ENCODE measurements at places on chromosomes 11 and 22. TPM values are rescaled to one million over a fixed set of nuclear protein-coding genes. Genes with fewer than 3 reads are reported as not detected.
A peak's percentile ranks its signal among the peaks of the same experiment; 100 is the strongest.

DNA sequence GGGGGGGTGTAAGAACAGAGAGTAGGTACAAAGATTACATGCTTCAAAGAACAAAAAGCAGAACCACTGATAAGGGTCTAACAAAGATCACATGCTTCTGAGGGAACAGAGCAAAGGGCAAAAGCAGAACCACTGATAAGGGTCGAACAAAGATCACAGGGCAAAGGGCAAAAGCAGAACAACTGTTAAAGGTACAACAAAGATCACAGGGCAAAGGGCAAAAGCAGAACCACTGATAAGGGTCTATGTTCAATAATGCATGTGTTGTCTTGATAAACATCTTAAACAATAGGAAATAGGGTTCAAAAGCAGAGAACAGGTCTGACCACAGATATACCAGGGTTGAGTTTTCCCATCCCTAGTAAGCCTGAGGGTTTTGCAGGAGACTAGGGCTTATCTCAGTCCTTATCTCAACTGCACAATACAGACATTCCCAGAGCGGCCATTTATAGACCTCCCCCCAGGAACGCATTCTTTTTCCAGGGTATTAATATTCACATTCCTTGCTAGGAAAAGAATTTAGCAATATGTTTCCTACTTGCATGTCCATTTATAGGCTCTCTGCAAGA is 81.9 kb upstream of the PGR start:
- DNase-seq: no peak

DNA sequence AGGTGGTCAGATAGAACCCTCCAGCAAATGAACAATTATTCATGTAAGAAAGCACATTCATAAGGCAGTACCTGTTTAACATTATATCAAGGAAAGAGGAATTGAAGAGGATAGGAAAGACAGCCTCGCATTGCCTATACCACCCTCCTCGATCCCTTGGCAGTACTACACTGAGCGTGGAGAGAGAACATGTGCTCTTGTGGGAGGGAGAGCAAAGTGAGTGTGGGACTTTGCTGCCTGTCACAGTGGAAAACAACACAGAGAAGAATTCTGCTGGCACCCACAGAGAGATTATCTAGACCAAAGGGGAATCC is 17.5 kb upstream of the DDX10 start:
- no peak for DNase-seq

GRCh38 chr11:63023841-63024648 is 8.4 kb upstream of the SLC22A8 start:
- peak; percentile 84 for DNase-seq

DNA sequence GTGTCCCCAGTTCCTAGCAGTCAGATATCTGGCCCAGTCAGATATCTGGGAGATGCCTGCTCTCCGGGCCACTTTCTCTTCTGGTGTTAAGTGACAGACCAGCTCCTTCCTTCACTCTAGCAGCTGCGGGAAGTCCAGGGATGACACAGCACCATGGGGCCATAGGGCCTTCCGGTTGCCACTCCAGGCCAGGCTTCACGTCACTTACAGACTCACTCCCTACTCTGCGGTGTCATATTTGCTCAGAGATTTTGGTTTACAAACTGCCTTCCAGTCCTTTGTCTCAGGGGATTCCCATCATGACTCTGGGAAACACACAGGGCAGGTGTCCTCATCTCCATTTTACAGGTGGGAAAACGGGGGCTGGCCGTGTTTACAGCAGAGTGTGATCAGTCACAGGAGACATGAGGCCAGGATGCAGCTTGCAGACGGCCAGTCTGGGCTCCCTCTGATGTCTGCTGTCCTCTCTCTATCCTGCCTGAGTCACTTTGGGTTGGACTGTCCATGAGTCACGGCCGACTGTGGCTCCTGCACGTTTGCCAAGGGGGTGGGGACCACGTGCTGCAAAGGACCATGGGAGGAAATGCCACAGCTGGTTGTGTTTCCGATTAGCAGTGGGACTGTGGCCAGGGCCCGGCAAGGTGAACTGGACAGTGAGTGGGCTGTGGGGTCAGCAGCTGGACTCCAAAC is 8.2 kb upstream of the TBC1D22A start:
- DNase-seq: no peak

The DRG1 gene
- 63.0 TPM for total RNA-seq

GRCh38 chr11:7545611-7546010 is 31.8 kb downstream of the PPFIBP2 start:
- DNase-seq: no peak

GRCh38 chr11:107963091-107963490 is 34.8 kb downstream of the RAB39A start:
- no peak for DNase-seq

GRCh38 chr11:15212876-15213275 is 98.2 kb downstream of the INSC start:
- DNase-seq: no peak

- no peak for DNase-seq
These were observed 39.6 kb upstream of the HORMAD2 start for GRCh38 chr22:30040499-30041260.

DNA sequence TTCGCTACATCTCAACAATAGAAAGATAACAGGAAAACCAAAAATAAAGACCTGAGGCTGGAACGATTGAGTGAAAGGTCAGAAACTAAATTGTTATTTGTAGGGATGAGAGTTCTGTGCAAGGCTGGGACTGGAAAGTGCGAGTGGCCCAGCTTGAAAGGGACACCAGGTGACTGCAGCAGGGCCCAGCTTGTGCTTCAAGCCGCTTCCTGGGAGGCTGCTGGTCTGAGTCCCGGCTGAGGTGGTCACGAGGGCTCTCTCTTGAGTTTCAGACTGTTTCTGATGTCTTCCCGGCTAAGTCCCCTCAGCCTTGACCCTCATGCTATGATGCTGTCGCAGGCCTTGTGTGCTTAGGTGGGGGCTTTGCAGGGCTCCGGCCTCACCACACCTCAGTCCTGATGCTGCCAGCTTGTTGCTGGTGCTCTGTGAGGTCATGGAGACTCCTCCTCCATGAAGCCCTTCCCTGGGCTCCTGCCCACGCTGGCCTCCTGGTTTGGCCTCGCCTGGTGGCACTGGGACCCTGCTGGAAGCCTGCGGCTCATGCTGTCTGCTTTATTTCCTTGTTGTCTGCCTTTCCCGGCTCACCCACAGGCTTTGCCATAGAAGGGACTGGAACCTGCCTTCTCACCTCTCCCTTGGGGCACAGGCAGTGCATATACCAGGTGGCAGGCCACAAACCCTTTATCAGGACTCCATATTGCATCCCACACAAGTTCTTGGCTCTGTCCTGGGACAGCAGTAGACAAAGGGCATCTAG is 4.0 kb downstream of the BANF1 start:
- DNase-seq: no peak

- no peak for DNase-seq
These were observed 8.3 kb downstream of the SLC37A2 start for GRCh38 chr11:125071435-125071834.

The ANO5 gene
- total RNA-seq: 26.8 TPM

The FAM227A gene
- total RNA-seq: 3.7 TPM

DNA sequence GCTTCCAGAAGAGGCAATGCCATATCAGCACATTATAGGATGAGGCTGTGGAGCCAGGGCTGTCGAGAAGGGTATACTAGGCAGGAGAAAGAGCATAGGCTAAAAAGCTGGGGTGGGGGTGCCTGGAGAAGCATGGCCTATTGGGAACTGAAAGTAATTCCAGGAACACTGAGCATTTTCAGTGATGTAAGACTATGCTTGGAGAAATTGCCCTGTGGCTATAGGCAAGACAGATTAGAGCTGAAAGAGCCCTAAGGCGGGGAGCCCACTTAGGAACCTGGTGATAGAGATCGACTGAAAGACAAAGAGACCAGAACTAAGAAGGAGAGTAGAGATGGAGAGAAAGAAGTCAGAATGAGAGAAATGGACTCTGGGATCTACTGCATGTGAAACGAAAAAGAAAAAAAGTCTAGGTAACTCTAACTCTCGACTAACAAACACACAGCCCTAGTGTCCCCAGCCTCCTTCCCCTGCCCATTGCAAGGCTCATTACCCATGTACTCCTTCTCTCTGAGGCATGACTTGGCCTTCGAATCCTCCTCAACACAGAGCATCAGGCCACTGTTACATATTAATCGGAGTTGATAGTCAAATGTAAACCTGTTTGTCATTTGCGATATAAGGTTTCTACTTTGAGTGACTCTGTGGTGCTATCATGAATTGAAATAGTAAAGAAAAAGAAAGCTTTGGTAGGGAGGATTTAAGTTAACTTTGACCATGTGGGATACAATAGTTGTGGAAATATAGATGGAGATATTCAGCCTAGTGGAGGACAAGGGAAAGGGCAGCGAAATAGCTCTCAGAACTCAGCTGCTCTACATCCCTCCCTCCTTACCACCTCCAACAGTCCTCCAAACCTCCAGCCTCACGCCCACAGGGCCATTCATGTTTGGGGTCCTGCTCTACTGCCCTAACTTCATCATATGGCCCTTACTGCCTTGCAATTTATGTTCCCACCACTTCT is 52.3 kb upstream of the BMAL1 start:
- DNase-seq: no peak

DNA sequence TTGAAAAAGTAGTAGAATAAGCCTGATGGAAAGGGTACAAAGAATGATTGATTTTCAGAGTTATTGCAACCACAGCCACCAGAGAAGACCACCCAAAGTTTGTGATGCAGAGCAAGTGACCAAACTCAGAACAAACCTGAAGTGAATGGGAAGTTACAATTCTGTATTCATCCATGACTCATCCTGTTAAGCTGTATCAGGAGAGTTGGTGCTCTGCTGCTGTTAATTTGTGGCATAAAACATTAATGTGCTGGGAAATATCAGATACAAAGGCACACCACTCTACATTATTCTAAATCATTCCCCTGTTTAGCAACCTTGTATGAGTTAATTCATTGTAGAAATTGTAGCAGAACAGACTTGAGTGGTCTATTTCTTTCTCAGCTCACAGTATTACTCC is 19.6 kb upstream of the PDGFD start:
- no peak for DNase-seq

GRCh38 chr22:32409977-32410376 is 2.1 kb downstream of the RTCB start:
- no peak for DNase-seq

GRCh38 chr22:47388778-47389177 is 626.3 kb downstream of the TBC1D22A start:
- DNase-seq: no peak

DNA sequence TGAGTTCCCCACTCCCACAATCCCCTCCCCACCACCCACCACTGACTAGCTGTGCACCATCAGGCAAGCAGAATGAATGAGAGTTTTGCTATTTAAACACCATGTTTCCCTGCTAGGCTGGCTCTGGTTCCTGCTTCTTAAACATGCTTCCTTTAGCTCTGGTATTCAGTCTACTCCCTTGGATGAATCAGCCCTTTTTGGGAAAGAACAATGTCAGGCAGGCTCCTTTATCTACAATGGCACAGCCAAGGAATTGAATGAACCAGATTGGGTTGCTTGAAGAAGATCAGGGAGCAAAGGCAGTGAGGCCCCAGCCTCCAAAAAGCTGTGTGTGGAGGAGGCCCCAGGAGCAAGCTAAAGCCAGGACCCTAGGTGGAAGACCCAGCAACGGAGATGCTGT is 92.9 kb upstream of the ISX start:
- no peak for DNase-seq

- no peak for DNase-seq
These were observed 333.3 kb downstream of the MIAT start for GRCh38 chr22:26990503-26991189.

GRCh38 chr11:9459667-9460321 is 1.0 kb upstream of the ZNF143 start:
- no peak for DNase-seq

- DNase-seq: no peak
These were observed 157.8 kb downstream of the KIF18A start for GRCh38 chr11:27949951-27950738.

DNA sequence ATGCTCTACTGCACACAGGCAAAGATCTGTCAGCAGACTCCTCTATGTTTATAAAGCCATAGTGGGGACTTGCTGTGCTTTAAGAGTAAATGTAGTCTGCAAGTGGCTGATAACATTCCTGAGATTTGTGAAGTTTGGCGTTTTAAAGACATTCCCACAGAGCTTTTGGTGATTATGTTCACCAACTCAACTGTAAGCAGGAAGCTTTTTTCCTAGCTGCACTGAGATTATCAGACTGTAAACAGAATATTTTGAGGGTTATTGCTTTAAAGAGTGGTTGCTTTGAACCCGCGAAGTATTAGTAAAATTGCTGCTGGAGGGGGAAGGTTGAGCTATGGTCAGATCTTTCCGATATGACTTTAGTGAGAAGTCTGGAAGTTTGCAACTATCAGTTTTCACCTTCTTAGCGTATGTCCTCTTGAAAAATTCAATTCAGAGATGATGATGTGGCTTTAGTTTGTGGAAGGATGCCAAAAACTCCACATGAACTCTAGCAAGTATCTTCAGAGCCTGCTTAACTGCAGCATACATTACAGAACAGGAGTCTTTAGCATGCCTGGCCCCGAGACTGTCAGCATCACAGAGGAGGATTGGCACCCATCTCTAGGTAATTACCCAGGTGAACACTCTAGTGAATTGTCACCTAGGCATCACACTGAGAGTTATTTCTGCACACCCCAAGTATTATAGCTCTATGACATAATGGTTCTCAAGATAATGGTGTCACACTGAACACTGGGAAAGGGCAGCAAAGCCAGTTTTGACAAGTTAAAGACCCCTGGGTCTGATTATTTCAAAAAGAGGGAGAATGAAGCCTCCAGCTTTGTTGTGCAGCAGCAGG is 89.9 kb downstream of the MTNR1B start:
- DNase-seq: no peak

DNA sequence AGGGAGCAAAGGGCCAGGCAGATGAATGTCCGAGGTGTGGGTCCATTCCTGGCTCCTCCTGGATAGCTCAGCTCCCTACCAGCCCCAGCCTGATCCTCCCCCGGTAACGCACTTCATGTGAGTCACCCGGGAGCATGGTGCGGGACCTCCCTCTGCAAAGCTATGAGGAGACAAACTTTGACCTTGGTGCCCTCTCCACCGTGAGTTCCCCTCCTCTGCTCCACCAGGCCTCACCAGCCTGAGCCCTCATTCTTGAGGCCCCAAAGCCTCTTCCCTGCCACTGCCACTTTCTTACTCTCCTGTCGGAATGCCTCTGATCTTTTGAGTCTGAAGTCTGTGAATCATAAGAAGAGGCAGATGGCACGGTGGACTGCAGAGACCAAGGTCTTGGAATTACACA is 37.4 kb upstream of the CD82 start:
- no peak for DNase-seq

DNA sequence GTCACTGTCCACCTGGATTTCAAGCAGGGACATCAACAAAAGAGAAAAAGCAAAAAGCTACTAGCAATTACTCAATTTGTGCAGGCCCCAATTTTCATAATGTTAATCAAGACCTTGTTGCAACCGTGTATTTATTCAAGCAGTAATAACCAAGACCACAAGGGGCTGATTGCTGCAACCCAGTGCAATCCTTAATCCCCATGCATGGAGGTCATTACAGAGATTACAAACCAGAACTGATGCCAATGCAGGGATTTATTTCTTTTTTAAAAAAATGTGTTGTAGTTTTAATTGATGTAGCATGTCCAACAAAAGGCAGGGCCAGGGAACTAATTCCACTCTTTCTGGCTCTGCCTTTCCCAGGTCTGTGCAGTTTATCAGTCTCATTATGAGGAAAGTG is 18.4 kb downstream of the TECTA start:
- no peak for DNase-seq

The MS4A15 gene
- total RNA-seq: not detected

The DEPDC7 gene
- total RNA-seq: 3.1 TPM

The KCNK4 gene
- total RNA-seq: 3.0 TPM

All from occipital lobe (tissue), 3 donors.